ENCODE measurements at places on chromosomes 4 and X.

DNA sequence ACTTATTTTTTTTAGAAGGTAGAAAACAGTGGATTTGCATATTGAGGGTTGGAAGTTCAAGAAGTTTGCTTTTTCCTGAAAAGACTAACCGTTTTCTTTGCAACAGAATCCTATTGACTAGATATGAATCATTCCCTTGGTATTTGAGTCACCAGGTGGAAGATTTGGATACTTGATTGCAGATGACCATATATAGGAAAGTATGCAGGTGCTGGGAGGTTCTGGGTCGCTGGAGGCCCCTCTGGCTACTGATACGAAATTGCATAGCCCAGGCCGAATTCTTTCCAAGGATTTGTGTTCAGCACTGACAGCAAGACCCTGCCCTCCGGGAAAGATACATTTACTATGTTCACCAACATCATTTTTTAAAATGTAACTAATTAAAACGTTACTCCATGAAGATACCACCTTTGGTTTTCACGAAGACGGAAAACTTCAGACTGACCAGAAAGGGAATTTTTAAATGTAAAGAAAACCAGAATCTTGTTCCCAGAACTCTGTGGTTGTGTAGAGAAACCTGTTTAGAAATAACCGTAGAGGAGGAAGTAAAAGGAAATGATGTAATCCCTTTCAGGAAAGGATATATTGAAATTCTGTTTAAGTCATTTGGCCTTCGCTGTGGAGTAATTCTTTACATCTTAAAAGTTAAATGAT lies 946 bp downstream of the ANXA3 start:
- no peak for DNase-seq

DNA sequence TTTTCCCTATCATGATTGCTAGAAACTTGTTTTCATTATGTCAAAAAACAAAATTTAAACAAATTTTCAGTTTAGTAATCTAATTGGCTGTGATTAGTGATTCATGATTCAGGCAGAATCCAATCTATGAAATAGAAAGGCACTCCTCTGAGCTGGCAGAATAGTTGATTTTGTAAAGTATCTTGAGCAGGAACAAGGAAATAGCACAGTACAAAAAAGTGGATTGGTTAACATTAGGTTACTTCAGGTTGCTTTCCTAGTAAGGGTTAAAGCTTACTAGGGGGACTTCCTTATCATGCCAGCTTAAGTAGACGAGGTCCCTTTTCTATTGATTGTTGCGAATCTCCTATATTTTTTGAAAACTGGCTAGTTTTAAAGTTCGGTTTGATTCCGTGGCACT lies 43.4 kb upstream of the PRDM5 start:
- no peak for DNase-seq

- no peak for DNase-seq
Measured at GRCh38 chr4:126708716-126709115, 924.0 kb upstream of the INTU start.

- no peak for DNase-seq
Measured at GRCh38 chr4:21032089-21032645, 331.9 kb downstream of the PACRGL start.

GRCh38 chrX:107117993-107118321 lies 665 bp downstream of the RBM41 start:
- DNase-seq = no peak

- no peak for DNase-seq
Measured at GRCh38 chr4:148487181-148487580, 45.0 kb upstream of the NR3C2 start.
